ENCODE measurements at places on chromosomes 6 and 20. TPM values are rescaled to one million over a fixed set of nuclear protein-coding genes. Genes with fewer than 3 reads are reported as not detected.

DNA sequence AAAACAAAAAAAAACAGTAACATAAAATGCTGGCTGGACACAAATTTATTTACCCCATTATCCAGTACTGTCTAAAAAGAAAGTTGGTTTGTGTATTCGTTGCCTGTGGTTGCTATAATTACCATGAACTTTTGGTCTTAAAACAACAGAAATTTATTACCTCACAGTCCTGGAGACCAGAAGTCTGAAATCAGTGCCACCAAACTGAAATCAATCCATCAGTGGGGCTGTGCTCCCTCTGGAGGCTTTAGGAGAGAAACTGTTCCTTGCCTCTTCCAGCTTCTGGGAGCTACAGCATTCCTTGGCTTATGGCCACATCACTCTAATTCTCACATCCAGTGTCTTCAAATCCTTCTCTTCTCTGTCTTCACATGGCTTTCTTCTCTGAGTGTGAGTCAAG, 79.4 kb downstream of the SNX5 start:
- DNase-seq, result no peak

- DNase-seq, result peak; percentile 30
Measured at GRCh38 chr6:140541288-140541687, 1166.8 kb upstream of the CITED2 start.

- no peak for DNase-seq
Measured at GRCh38 chr6:56556751-56557540, 85.7 kb downstream of the DST start.

DNA sequence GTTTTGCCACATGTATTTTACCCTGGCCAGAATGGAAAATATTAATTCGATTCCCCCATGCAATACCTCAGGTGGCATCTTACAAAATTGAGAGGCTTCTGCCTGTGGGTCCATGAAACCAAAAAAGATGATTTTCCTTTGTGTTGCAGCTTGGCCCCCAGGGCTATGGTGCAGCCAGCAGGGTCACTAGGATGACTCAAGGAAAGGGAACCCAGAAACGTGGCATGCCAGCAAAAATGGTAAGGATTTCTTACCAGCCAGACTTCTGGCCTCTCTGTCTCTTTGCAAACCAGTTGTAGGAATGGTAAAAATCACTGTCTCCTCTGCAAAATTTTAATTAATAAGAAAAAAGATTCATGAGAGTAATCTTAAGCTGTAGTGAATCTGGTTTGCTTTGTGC, 11.6 kb upstream of the TAAR9 start:
- DNase-seq, result no peak

- DNase-seq, result no peak
Measured at GRCh38 chr6:31352683-31353383, 4.1 kb downstream of the HLA-B start.

Gene LHFPL5
- not detected for polyA plus RNA-seq

Gene CTCFL
- polyA plus RNA-seq, result 0.20 TPM

Gene NRN1
- 24.3 TPM for polyA plus RNA-seq

Gene TNXB
- 269 TPM for polyA plus RNA-seq

Data from muscle of back (tissue), 13 donors.